Activated naive CD4-positive, alpha-beta T cell (primary cell): ENCODE measurements at places on chromosomes 7 and 10.

DNA sequence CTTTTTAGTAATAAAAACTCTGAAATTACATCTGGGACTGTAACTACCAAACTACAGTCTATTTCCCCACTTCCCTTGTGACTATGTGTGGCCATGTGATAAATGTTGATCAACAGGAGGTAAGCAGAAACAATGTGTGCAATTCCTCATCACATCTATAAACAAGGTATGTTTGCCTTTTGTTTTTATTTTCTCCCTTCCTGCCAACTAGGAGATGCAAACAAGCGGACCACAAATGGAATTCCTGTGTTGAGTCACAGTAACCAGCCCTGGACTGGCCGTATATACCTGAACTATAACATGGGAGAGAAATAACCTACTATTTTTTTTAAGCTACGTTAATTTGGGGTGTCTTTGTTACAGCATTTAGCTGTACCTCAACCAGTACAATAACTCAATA, 52.5 kb downstream of the SCRN1 start:
- no peak for DNase-seq

DNA sequence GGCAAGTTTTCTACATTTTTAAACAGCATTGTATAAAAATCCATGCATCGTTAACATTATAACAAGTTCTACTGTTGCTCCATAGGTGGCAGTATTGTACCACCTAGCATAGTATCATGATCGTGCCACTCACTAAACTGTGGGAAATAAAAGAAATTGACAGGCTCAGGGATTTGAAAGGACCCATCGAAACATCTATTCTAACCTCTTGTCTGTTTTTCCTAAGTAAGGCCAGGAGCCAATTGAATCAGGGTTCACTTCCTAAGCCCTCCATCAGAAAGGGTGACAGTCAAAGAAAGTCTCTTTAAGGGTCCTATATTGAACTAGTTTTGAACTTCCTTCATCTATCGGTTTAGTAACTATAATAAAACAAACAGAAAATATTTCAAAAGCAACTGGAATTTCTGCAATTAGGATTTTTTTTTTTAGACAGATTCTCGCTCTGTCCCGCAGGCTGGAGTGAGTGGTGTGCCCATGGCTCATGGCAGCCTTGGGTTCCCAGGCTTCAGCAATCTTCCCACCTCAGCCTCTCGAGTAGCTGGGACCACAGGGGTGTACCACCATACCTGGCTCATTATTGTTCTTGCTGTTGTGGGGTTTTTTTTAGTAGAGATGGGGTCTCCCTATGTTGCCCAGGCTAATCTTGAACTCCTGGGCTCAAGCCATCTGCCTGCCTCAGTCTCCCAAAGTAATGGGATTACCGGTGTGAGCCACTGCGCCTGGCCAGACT, 9.4 kb downstream of the HACD1 start:
- no peak for DNase-seq

DNA sequence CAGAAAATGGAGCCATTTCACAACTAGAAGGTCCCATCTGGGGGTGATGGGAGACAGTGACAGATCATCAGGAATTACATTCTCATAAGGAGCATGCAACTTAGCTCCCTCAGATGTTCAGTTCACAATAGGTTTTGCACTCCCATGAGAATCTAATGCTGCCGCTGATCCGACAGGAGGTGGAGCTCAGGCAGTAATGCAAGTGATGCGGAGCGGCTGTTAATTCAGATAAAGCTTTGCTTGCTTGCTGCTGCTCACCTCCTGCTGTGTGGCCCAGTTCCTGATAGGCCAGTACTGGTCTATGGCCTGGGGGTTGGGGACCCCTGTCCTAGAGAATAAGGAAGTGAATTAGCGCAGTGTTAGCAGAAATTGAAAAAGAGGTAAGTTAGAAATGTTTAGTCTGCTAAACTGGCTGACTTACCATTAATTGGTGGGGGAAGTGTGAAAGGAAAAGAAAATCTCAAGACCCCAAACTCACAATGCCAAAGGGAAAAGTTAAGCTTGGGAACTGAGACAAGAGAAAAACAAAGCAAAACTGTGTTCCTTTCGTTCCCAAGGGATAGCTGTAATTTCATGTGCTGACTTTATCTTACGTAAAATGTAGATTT, 76.4 kb downstream of the LYZL2 start:
- DNase-seq: no peak

GRCh38 chr10:78656417-78657162, 412.2 kb upstream of the ZMIZ1 start:
- DNase-seq: no peak

GRCh38 chr7:147014286-147014955, 897.8 kb downstream of the CNTNAP2 start:
- no peak for DNase-seq

- no peak for DNase-seq
Measured at GRCh38 chr7:53431901-53432300, 396.5 kb downstream of the POM121L12 start.

DNA sequence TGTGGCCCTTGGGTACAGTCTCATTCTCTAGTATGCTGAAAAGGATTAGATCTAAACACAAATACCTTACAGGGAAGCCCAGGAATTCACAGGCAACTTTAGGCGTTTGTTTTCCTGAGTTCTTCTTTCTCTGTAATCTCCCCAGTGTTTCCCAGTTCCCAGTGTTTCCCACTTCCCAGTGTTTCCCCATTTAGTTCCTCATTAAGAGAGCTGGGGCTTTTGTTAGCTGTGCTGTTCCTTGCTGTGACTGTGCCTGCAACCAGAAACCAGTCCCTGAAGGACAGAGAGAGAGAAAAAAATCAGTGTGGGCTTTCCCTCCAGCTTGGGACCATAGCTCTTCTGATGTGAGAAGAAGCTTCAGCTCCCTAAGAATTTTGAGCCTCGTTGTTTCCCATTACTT, 802.9 kb upstream of the COBL start:
- DNase-seq: no peak

GRCh38 chr7:140534743-140535142, 55.4 kb upstream of the MKRN1 start:
- DNase-seq: no peak

DNA sequence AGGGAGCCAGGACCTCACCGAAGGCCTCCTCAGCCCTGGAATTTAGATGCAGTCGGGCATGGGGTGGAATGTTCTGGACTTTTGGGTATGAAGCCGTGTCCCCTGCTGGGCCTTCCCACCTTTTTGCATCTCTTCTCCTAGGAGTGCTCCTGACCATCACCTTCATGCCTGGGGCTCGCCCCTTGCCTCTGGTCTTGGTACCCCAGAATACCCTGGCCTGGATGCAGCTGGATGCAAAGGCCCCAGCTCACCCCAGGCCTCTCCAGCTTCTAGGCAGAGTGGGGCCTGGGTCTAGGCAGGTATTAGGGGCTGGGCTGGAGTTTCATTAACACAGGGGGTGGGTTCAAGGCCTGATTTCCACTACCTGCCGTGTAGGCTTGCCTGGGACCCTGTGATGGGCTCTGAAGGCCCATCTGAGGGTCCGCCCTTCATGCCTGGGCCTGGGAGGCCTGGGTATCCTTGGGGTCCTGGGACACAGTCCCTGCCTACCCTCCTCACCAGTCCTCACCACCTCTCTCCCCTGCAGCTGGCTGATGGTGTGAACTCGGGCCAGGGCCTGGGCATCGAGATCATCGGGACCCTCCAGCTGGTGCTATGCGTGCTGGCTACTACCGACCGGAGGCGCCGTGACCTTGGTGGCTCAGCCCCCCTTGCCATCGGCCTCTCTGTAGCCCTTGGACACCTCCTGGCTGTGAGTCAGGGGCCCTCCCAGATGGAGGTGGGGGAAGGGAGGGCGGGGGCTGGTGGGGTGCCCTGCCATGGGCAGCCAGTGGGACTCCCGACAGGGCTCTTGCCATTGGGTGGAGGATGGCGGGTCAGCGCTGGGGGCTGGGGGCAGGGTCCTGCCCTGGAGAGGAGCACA, 10.1 kb downstream of the AQP1 start:
- DNase-seq: no peak

- DNase-seq: no peak
Measured at GRCh38 chr10:78515038-78515872, 481.6 kb downstream of the RPS24 start.

DNA sequence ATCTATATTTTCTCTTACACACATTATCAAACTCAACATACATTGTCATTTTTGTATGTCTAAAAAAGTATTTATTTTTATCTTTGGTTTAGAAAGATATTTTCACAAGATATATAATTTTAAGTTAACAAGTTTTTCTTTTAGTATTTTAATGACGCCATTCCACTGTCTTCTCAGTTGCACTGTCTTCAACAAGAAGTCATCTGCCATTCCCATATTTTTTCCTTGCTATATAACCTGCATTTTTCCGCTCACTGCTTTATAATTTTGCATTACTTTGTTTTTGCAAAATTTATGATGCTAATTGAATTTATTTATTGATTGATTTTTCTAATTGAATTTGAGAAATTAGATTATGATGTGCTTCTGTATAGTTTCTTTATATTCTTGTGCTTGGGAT, 357.8 kb upstream of the RNF32 start:
- no peak for DNase-seq

DNA sequence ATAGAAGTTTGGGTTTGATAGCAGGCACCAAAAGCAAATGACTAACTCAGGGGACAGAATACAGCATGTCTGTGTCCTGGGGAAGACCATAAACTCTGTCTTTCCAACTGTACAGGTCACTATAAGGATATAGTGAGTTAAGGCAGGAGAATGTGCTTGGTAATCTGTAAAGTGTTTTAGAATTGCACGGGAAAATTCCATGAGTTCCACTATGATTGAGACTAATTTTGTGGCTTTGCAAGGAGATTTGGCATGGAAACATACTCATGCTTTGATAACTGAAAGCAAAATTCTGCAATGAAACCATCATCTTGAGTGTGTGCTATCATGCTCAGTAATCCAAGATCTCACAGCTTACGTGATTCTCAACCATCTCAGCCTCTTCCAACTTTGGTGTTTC, 152.6 kb downstream of the PKD1L1 start:
- DNase-seq: no peak

DNA sequence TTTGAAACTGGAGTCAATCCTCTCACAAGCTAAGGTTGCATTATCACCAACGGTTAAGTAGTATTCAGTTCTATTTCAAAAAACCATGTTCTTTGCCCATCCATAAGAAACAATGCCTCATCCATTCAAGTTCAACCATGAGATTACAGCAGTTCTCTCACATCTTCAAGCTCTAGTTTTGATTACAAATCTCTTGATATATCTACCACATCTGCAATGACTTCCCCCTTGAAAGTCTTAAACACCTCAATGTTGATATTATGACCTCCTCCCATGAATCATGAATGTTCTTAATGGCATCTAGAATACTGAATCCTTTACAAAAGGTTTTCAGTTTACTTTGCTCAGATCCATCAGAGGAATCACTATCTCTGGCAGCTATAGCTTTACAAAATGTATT, 81.8 kb downstream of the JMJD1C start:
- DNase-seq: no peak

GRCh38 chr7:106659166-106659962, 1.6 kb downstream of the CCDC71L start:
- no peak for DNase-seq

DNA sequence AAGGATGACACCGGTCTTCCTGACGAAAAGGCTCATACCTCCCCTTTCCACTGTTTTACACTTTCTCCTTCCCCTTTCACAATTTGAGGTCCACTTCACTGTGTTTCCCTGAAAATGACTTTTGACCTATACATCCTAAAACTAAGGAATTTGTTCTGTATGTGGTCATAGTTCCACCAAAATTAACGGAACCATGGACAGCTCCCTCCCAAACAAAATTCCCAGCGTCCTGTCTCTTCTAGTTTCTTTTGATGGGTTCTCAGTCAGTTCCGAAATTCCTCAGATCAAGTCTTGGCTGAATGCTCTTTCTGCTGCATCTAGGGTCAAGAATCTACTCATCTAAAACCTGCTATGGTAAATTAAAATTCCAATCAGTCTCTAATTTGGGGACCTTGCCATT, 1191.9 kb downstream of the CNTNAP2 start:
- DNase-seq: no peak

DNA sequence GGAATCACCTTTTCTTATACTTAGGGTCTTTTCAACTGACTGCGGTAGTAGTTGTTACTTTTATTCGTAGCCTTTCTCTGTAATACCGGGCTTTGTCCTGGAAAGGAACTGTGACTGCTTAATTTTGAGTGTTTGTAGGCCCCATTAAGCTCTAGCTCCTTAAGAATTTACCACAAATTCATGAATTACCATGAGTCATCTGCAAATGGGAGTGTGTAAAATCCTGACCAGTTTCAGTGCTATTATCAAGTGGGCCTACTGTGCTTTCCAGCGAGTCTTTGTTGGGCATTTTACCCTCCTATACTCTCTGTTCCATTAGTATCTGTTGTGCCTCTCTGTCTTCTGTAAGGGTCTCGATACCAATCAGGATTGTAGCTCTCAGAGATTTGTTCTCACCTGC, 49.7 kb downstream of the ZMYND11 start:
- no peak for DNase-seq

DNA sequence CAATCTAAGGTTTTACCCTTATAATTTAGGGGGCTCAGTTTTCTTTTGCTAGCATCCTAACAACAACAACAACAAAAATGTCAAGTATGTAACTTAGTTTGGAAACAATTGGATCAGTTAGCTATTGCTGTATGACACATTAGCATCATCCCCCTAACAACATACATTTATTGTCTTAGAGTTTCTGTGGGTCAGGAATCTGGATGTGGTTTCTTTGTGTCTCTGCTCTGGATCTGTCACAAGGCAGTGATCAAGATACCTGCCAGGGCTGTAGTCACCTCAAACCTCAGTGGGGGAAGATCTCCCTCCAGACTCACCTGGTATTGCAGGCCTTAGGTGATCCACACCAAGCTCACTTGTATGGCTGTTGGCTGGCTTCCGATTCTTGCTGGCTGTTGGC, 18.3 kb downstream of the CREB5 start:
- DNase-seq: no peak

GRCh38 chr7:64996305-64996704, 5.5 kb upstream of the ZNF117 start:
- DNase-seq: no peak

DNA sequence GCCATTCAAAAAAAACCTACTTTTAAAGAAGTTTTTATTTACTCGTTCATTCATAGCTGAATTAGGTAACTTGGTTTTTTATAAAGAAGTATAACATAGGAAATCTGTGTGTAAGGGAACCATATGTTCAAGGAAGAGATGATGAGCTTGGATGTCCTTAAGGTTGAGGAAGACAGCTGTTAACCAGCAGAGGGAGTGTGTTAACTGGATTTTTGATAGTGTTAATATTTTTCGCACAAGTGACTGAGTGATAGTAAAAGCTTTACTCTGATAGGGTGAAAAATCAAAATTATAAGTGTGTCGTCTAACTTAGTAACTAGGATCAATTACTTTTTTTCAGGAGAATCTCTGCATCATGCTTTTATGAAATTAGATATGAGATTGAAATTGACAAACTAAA, 134.7 kb downstream of the ARL5B start:
- no peak for DNase-seq

DNA sequence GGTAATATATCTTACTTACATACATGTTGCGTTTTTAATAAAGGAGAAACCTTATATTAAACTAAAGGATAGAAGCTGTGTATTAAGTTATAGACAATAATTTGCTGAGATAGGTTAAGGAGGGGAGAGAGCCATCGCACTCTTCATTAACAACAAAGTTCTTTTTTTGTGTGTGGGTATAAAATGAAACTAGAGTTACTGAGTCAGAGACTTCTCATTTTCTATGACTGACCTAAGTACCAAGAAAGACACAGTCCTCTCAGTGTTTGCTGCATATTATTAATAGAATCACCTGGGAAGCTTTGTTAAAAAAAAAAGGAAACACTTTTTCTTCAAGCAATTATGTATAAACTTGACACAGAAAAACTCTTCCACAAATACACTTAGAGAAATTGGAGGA, 31.4 kb downstream of the FEZF1 start:
- no peak for DNase-seq

- no peak for DNase-seq
Measured at GRCh38 chr10:132423966-132424861, 27.2 kb downstream of the PWWP2B start.
